ENCODE measurements at places on chromosomes 5 and 9.
A peak's percentile ranks its signal among the peaks of the same experiment; 100 is the strongest.

- peak; percentile 50 for DNase-seq
Observed at GRCh38 chr5:143521846-143522400, 118.4 kb upstream of the NR3C1 start.

- no peak for DNase-seq
Observed at GRCh38 chr5:149521739-149522685, 29.2 kb downstream of the CSNK1A1 start.

- no peak for DNase-seq
Observed at GRCh38 chr9:124046189-124046588, 34.6 kb downstream of the LHX2 start.

DNA sequence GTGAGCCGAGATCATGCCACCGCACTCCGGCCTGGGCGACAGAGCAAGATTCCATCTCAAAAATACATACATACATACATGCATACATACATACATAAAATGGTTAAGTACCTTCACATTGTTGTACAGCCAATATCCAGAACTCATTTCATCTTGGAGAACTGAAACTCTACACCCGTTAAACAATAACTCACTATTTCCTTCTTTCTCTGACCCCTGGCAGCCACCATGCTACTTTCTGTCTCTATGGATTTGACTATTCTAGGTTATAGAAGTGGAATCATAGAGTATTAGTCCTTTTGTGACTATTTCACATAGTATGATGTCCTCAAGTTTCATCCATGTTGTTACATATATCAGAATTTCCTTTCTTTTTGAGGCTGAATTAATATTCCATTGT lies 9.6 kb upstream of the KIF27 start:
- no peak for DNase-seq

DNA sequence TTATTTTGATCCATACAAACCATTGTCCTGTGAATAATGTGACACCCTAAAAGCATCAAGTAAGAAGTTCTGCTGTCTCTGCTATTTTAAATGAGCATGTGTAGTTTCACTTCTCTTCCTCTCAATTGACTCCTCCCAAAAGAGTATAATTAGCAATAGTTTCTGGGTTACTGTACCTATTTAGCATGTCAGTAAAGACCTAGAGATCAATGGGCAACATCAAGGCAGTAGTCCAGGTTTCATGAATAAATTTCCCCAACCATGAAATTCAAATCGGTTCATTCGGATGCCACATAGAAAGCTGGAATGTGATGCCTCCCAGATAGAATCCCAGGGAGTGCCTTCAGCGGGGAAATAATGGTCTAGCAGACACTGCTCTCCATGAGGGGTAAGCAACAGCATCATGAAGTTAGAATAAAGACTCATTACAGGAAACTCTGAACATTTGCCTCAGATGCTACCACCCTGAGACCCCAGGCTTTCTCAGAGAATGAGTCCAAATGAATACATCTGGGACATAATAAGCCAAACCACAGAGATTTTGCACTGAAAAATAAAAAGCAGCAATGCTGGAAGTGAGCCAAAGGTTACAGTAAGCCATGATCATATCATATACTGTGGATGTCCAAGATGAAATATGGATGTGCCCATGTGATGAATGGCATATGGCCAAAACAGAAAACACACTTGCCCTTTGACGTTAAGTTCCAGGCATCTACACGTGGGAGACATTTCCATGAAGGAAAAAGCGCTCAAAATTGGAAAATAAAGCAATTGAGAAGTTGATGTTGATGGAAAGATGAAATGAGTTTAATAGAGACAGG lies 1107.0 kb upstream of the SEMA6A start:
- DNase-seq: no peak

DNA sequence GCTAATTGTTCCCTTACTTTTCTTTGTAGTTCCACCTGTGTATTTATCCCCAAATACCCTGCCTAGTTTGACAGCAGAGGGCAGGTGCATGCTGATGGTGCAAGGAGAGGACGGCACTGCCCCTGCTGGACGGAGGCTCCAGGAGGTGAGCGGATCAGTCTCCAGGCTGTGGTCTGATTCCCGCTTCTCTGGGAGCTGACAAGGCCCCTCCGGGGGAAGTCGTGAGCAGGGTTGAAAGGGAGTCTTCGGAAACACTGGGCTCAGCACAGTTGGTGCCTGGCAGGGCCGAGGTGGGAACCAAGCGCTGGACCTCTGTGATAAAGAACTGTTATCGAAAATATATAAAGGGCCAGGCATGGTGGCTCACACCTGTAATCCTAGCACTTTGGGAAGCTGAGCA lies 52.9 kb downstream of the RASGEF1C start:
- no peak for DNase-seq

DNA sequence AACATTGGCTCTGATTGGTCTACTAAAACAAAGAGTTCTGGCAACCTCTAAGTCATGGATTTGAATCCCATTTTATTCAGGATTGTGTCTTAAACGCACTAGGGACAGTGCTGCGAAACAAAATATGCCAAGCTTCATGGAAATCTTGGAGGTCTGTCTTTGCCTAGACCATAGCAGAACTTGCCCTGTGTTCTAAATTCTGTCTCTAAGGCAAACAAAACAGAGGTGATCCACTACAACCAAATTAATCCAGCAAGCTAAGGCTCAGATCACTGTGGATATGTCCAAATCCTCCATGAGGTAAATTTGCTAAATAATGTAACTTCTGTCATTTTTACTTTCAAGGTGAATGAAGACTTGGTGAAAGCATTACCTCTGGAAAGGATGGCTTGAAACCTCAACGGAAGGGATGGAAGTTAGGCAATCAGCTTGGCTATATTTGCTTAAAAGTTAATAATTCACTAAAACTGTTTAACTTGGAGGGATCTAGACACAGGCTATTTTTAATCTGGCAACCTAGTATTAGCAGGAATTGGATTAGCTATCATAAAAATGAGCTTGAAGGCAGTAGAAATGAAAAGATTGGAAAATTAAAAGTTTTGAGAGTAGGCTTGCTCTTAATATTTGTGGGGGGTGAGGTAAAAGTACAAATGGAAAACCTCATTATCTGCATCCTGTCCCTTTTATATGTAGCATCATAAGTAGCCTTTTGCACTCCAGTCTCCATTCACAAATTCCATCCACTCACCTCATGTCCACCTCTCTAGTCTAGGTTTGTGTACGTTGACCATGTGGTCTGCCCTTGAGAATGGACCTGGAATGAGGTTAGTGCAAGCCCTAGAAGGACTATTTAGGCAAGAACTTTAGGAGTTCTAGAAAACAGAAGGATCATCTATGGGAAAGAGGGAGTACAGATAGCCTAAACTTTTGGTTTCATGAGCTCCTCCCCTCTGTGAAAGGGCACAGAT lies 176.2 kb downstream of the SMC2 start:
- no peak for DNase-seq

- DNase-seq: no peak
Observed at GRCh38 chr9:134540276-134541096, 101.1 kb upstream of the COL5A1 start.

GRCh38 chr9:68697851-68698250 lies 7.2 kb upstream of the PIP5K1B start:
- DNase-seq: peak; percentile 54

DNA sequence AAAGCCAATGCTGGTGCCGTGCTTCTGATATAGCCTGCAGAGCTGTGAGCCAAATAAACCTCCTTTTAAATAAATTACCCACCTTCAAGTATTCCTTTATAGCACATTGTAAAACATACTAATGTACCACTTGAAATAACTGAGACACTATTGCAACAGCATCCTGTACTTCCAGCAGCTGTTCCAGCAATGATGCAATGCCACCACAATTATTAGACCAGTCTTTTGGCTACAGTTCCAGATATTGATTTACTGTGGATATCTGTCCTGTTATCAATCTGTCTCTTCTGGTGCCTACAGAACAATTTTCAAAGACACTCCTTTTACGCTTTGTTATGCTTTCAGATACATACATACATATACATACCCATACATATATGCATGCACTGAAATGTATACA lies 567.9 kb downstream of the TAF11L14 start:
- DNase-seq: no peak

DNA sequence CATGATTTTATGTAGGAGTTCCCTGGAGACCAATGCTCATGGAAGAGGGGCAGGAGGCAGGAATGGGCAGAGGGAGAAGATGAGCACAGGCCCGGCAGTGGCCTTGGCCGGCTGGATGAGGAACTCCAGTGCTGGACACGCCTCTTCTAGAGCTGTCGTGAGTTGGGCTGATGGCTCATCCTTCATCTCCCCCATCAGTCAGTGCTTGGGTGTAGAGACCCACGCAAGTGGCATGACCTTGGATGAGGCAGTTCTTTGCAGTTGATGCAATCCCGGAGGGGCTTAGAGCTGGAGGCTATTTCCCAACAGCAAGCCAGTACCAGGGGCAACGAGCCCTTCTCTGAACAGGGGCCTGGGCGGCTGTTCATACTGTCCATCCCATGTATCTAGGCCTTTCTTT lies 25.5 kb upstream of the ARAP3 start:
- DNase-seq: no peak

DNA sequence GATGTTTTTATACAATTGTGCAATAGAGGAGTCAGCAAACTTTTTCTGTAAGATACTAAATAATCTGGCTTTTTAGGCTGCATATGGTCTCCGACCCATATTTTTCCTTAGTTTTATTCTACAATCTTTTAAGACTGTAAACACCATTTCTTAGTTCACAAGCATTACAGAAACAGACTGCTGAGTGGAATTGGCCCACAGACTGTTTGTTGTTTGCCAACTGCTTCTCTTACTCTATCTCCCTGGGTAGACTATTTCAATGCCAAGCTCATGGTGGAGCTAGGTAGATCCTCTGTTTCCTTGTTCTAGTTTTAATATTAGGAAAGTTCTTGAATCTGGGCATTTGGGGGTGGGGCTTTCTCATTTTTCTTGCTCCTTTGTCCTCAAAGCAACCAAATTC lies 857.6 kb downstream of the TLE1 start:
- DNase-seq: no peak

DNA sequence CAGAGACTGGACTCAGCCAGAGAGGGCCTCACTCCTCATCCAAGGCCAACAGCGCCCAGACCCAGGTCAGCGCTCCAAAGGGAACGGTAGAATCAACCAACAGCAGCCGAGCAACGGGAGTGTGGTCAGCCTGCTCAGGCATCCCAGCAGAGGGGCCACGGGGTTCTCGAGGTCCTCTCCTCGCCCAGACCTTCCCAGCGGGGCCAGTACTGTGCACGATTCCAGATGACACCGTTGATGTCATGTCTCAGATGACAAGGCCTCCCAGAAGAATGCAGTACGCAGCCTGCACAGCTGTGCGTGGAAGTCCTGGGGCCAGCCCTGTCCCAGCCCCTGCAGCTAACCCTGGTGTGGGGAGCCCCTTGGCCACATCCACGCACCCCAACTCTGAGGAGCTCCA lies 141.0 kb upstream of the PPP1R26 start:
- no peak for DNase-seq

Data from retina (tissue), 1 donor.